NCI-H1436 (cell line): ENCODE measurements at places on chromosomes 13 and 19.
A peak's percentile ranks its signal among the peaks of the same experiment; 100 is the strongest.

GRCh38 chr13:66640231-66640630, 589.9 kb downstream of the PCDH9 start:
- DNase-seq = no peak

DNA sequence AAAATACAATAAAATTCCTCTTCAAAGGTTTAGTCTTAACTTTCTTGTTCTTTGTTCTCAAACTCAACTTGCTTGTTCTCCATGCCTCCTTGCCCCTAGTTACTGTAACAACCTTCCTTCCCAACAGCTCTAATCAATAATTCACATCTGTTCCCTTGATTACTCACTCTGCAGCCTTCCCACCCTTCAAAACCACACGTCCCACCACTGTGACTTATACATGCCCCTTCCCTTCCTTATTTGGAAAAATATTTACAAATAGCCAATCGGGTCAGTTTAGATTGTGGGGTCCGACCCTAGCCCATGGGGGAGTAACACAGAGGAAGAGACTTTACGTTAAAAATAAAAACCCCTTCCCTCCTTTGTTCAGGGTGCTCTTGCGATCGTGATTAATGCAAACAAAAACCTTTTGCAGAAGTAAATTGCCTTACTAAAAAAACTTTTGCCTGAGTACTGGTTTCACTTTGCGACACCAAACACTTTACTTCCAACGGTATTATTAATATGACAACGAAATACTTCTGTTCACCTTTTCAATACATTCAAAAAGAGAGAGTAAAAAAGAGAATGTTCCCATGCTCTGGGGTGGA, 512 bp upstream of the ZNF93 start:
- DNase-seq = no peak

GRCh38 chr13:109862627-109863026, 76.2 kb upstream of the IRS2 start:
- no peak for DNase-seq

GRCh38 chr13:98951266-98951665, 26.6 kb downstream of the DOCK9 start:
- no peak for DNase-seq

DNA sequence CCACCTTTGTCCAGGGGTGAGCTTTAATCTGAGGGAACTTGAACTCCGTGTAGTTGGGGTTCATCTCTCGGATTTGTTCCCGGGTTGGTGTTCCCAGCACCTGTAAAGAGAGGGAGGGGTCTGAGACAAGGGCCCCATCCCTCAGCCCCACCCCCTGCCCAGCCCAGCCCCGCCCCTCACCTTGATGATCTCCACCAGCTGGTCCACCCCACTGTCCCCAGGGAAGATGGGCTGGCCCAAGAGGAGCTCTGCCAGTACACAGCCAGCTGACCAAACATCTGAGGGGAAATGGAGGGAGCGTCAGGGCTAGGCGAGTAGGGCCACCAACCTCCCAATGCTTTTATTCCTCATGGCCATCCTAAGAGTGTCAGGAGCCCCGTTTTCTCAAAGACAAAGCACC, 9.3 kb downstream of the GSK3A start:
- DNase-seq = no peak

DNA sequence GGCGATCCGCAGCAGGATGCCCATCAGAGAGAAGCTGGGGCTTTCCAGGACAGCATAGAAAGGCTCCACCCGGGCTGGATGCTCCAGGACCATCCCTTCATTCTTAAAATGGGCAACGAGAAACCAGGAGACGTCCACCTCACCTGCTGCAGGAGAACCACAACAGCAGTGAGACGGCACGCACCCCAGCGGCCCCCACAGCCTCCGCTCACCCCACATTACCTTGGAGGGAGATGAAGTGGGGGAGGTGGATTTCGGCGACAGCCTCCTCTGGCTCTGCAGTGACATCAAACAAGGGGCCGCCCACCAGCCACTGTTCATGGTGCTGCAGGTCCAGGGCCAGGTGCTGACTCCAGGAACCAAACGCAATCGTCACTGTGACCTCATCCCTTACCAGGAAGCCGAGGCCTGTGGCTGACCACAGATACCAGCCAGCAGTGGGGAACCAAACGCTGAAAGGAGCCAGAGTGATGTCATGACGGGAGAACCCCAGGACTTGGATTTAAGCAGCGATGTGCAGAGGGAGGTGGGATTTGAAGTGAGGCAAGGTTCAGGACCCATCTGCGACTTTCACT, 25.1 kb downstream of the CARD8 start:
- DNase-seq = no peak

GRCh38 chr13:28394422-28394821, 100.5 kb downstream of the FLT1 start:
- no peak for DNase-seq

GRCh38 chr19:8252922-8253589, 43.9 kb downstream of the CERS4 start:
- DNase-seq = peak; percentile 84

- no peak for DNase-seq
Measured at GRCh38 chr13:101875091-101875490, 422.6 kb downstream of the ITGBL1 start.

GRCh38 chr13:41344358-41344757, 33.3 kb downstream of the NAA16 start:
- DNase-seq = no peak

DNA sequence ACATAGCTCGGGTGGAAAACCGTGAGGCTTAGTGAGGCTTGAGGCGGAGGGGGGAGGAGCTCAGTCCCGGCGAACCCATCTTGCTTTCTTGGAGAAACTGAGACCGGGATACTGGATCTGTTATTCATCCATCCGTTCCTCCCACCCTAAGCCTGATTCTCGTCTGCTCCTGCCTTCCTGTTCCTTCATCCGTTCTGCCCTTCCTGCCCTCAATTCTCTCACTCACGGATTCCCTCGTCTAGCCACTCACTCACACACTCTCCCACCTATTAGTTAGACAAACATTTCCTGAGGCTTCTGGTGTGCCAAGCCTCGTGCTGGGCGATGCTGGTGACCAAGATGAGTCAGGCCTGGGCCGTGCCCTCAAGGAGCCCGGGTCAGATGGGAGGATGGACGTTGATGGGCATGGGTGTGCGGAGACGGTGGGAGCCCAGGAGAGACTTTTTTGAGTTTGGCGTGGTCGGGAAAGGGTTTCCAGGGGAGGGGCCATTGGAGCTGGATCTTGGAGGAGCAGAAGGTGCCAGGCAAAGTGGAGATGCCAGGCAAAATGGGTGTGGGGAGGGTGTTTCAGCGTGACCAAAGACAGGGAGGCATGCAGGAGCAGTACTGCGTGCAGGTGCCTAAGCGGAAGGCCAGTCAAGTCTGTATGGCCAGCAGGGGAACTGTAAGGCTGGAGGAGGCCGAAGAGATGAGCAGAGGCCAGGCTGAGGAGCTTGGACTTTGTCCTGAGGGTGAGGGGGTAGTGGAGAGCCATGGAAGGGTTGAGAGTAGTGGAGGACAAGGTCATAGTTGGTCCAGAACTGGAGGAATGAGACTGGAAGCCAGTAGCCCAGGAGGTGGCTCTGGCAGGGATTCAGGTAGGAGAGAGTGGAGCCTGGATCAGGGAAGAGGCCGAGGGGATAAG, 7.4 kb upstream of the CNFN start:
- no peak for DNase-seq

DNA sequence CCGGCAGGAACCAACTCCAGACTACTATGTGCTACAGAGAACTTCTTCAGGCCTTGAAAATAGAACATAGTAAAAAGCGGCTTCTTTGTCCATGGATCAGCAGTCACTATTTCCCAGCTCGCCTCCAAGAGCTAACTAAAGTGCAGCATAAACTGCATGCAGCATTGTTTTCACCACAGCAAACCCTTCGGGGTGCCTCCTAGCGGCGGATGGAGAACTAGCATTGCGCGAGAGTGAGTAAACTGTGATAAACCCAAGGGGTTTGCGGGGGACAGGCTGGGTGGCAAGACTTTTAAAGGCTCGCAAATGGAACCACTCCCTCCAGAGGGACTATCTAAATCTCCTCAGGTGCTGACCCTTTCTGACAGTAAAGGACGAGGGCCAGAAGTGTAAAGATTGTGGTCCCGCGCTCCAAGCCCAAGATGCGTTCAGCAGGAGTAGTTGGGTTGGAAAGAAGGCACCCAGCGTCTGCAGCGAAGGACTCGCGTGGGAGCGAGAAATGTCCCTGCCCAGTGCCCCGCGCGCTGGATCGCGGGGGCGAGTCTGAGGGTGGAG, 21.5 kb upstream of the SGCG start:
- no peak for DNase-seq

- no peak for DNase-seq
Measured at GRCh38 chr13:32791545-32792172, 205.4 kb downstream of the PDS5B start.

DNA sequence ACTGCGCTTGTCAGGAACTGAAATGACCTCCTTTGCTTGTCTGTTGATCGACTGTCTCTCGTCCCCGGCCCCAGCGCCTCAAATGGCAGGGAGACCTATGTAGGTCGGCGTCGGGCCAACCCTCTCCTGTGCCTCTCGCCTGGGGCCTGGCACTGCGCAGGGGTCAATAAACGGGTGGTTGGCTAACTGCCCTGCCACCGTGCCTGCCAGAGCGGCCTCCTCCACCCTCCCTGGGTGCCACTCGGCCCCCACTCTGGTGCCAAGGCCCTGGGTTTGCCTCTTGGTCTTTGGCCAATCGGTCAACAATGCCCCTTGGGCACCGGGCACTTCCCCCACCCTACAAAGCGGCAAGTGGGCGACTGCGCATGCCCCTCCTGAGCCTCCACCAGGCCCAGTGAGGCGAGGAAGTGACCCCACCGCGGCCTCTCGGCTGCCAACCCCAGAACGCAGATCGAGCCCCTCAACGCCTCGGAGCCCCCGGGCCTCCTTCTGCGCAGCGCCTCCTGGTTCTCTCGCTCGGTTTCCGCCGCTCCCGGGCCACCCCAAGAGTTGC, 1.1 kb downstream of the KEAP1 start:
- DNase-seq = peak; percentile 39

DNA sequence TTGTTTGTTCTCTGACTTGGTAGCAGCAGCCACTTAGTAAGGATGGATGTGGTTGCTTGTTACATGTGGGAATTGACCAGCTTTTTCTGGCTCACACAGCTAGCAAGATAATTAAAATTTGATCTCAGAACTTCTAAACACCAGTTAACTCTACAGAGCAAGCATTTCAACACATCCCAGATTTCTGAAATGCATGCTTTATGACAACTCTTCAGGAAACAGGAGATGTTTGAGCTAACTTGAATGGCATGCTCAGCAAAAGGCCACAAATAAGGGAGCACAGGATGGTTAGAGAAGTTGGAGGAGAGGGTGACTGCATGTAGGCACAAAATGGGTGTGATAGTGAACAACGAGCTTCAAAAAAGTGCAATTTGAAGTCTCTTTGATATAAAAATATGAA, 167.1 kb upstream of the SPRY2 start:
- DNase-seq = no peak

DNA sequence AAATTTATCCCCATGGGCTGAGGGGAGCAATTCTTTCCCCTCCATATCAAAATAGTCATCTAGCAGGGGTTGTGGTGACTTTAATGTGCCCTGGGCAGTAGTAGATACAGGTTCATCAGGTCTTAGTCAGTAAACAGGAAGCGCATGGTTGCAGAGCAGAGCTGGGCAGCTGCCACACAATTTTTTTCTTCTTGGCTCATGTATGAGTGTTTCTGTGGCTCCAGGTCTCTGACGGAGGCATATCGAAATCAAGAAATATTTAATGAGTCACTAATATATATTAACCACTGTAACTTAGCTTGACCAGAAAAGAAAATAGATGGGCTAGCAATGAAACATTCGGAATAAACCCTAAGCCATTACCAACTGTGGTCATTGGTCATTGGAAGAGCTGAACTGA, 68.4 kb upstream of the UBL3 start:
- no peak for DNase-seq

DNA sequence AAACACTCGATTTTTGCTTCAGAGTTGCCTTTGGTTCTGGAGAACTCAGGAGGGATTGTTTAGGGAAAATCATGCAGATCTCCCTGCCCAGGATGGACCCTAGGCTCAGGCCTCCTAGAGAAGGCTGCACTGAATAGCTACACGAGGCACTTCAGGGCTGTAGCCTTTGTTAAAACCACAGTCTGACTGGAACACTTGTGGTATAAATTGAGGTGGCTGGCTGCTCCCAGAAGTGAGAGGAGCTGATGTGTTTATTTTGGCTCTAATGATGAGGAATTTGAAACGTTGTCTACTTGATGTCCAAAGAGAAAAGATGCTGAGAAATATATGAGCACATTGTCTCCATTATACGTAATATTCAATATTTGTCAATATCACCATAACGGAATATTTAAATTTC, 762.1 kb upstream of the ARGLU1 start:
- DNase-seq = no peak

GRCh38 chr19:18698321-18699167, 15.1 kb downstream of the CRTC1 start:
- no peak for DNase-seq

DNA sequence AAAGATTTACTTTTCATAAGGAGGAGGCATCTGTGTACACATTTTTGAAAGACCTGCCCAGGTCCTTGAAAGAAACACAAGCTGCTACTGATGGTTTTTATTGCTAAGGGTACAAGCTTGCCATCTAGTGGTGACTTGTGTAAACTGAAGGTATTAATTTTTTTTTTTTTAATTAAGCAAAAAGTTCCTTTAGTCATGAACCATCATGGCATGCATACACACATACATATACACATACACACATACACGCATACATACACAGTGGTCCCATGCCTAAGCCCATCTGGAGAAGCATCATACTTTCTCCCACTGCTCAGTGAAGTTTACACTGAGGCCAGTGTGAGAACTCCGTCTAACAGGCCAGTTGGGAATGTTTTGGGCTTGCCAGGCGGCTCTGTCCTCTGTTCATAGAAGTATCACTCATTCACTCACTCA, 312.5 kb downstream of the DCLK1 start:
- DNase-seq = peak; percentile 6

DNA sequence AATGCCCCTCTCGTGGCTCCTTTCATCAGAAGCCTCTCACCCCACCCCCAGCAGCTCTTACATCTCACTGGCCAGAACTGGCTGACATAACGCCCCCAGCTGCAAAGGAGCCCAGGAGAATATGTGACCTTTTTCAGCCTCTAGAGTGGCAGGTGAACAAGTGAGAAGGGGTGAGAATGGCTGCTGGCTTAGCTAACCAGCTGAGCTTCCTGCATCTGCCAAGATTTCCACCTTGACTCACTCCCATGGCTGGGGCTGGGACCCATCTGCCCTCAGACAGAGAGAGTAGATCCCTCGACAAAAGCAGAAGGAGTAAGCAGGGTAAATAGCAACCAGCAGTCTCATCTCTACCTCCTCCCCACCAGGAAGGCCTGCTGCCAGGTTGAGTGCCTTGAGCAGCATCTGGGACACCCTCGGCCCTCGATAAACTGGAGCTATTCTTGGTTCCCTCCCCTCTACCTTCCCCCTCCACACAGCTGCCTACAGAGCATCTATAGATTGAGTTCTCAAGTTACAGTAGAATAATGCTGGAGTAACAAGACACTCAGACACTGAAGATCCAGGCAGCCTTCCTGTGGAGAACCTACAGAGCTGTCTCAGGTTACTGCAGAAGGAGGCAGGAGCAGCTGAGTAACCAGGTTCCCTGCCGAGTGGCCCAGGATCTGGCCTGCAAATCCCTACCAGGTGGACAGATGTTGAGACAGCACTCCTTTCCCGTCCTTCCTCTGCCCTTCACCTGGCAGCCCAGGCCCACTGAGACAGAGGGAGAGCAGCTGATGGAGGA, 15.5 kb downstream of the KASH5 start:
- DNase-seq = peak; percentile 84
